Stimulated activated CD8-positive, alpha-beta memory T cell treated with anti-CD3 and anti-CD28 coated beads, Interleukin-4, amount 100 ng/mL, for 4 hours (primary cell): ENCODE measurements at places on chromosomes 5 and 9.

DNA sequence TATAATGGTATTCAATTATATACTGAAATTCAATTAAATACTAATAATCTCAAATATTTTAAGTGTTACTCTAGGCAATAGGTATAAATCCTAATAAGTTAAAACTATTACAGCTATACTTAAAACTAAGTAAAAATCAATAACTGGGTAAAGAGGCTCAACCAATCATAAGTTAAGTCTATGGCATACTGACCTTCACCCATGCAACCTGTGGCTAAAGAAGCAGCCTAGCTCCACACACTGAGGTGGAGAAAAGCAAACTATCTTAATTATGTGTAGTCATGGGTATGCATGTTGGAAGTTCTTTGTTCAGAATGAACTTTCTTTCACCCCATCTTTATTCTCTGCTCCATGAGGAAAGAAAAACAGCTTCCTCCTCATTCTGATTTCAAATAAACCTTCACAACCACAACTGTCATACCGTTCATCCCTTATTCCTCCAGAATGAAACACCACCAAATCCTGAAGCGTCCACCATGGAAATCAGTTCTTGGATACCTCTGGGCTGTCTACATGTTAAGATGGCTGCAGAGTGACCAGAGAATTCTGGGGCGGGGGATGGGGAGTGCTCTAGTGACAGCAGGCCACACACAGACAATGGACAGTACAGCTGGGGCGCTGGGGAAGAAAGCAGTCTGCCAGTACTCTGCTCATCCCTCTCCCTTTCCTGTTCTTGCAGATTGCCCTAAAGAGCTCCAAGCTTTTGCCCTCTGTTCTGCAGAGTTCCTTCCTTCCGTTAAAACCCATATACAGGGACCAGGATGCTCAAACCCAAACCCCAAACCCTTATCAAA is 62.3 kb downstream of the RIGI start:
- DNase-seq, result no peak

- no peak for DNase-seq
These were observed 3.7 kb upstream of the SVEP1 start for GRCh38 chr9:110583237-110583636.

- DNase-seq, result peak; percentile 42
These were observed at the start of gene REEP2 for GRCh38 chr5:138438724-138439476. REEP2 (plus strand) TSS chr5:138439057; CDS start chr5:138439209, 152 bp downstream.

- DNase-seq, result no peak
These were observed 9.9 kb downstream of the NR2F1 start for GRCh38 chr5:93592883-93593282.

GRCh38 chr9:95533996-95534680 is 17.4 kb upstream of the PTCH1 start:
- no peak for DNase-seq

- DNase-seq, result peak; percentile 4
These were observed 21.5 kb downstream of the PLPP7 start for GRCh38 chr9:131310833-131311554.

DNA sequence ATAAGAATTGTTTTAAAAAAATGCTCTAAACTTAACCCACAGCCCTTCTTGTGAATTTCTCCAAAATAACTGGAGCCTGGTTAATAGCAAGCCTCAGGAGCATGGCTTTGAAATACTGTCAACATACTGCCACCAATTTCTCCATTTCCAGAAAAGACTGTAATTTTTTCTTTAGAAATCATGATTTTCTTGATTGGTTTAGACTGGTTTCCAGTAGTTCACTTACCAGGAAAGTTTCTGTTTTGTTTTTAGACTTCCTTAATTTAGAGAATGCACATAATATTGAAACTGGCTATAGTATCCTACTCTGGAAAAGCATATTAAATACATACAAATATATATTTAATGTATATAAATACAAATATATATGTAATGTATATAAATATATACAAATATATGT is 4.5 kb upstream of the CD274 start:
- no peak for DNase-seq

GRCh38 chr9:77981332-77981731 is 50.3 kb downstream of the GNAQ start:
- no peak for DNase-seq

- DNase-seq, result no peak
These were observed 19.0 kb upstream of the LHFPL2 start for GRCh38 chr5:78667461-78668103.

DNA sequence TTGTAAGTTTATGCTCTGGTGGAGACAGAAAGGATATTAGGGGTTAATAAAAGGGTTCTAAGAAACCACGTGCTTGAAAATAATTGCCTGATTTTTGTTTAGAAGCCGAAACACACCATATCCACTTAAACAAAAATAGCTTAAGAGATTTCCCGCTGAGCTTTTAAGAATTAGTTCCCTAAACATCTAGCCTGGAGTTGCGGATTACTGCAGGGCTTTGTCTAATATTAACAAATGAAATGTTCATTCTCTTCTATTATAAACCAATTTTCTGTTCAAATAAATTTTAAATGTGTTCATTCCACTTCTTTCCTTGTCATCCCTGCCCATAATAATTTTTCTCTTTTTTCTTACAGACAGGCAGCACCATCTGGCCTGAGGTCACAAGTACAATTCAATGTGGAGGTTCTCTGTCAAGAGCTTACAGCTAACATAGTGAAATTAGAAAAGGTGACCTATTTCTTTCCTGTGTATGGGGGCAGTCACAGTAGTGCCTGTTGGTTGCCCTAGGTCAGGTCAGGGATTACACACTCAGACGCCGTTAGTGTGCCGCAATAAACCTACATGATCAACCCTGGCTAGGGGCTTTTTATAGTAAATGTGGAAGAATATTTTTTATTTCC is 65.3 kb downstream of the GRAMD2B start:
- DNase-seq, result no peak

GRCh38 chr5:62327138-62328053 is 21.4 kb downstream of the KIF2A start:
- DNase-seq, result no peak

DNA sequence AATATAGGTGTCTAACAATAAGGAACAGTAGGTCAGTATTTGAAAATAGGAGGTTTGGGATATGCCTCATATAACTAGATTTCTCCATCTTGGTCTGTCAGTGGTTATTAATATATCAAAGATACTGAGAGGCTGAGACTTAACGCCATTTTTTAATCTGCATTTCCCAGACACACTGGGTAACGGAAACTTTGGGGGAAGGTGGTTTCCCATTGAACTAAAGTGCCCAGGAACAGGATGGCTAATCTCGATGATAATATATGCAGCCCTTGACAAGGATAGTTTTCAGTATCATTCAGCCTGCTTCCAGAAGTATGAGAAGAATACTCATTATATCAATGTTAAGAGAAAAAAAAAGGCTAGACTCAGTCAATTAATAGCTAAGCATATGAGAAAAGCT is 30.7 kb downstream of the EFNA5 start:
- DNase-seq, result no peak

DNA sequence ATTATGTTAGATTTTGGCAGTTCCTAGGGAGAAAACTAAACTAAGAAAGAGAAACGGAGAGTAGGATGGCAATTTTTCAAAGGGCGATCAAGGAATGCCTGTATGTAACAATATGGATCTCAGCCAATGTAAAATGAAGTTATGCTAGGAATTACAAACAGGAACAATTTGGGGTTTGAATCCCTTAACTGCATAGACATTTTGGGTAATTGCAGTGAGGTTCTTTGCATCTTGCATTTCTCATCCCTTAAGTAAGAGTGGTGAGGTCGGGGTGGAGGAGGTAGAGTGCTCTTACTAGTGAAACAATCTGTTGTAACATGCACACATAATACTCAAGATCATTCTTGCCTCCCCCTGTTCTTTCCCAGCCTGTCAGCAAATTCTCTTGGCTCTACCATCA is 137.6 kb downstream of the NPR3 start:
- DNase-seq, result no peak

GRCh38 chr9:38315085-38315595 is 77.4 kb upstream of the ALDH1B1 start:
- DNase-seq, result no peak

GRCh38 chr9:121699571-121700164 is 48.2 kb downstream of the DAB2IP start:
- DNase-seq, result no peak

GRCh38 chr9:117300371-117301110 is 114.3 kb downstream of the ASTN2 start:
- no peak for DNase-seq

- DNase-seq, result no peak
These were observed 31.0 kb upstream of the NFIB start for GRCh38 chr9:14344941-14345353.

- no peak for DNase-seq
These were observed 5.4 kb upstream of the HEMGN start for GRCh38 chr9:97943308-97943855.

- DNase-seq, result no peak
These were observed 419.3 kb upstream of the MEF2C start for GRCh38 chr5:89302102-89302891.

GRCh38 chr5:127994087-127994660 is 89.4 kb upstream of the SLC12A2 start:
- DNase-seq, result no peak

DNA sequence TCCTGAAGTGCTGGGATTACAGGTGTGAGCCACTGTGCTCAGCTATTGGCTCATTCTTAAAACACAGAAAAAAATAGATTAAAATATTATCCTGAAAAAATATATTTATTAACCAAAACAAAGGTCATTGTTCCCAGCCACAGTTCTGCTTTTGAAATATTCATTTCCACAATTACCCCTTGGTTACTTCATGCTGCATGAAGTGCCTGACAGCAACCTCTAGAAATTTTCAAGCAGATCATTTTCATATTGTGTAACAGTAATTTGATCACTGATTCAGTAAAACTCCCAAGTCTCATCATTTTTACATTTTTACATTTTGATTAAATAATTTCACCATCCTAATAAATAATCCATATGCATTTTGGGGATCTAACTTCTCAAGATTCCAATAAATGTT is 18.8 kb upstream of the GNAQ start:
- DNase-seq, result no peak

GRCh38 chr9:68950689-68951088 is 63.2 kb downstream of the PRKACG start:
- DNase-seq, result no peak

GRCh38 chr5:178289438-178289837 is 56.8 kb upstream of the PHYKPL start:
- no peak for DNase-seq

- DNase-seq, result no peak
These were observed 31.2 kb downstream of the SEMA4D start for GRCh38 chr9:89466451-89467277.

DNA sequence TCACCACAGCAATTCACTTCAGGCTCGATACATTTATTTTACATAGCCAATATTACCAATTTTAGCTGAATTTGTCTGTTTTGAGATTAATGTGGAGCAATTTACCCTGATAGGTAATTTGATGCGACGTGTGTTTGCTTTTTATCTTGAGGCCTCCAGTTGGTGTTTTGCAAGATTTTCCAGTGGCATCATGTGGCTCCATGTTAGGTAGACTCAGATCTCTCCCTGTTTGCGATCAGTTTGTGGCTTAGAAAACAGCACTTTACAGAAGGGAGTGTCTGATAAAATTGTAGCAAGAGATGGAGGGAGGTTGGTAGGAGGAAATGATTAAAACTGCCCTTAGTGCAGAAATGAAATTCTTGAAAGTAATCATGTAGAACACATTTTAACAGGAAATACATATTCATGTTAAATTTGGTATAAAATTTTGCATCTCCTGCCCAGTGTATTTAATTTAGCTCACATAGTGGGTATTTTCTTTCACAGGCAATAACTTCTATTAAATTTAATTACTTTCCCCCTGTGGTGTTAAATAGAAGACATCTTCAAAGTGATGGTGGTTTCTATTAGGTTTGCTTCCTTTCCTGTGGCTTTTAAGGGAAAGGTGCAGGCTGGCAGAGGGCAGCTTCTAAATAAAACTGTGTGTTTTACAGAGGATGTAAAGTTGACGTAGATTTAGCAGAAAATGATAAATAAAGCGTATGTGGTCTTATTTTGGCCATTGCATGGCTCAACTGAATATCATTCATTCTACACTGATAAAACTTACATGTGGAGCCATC is 135.8 kb downstream of the KDM4C start:
- DNase-seq, result no peak

DNA sequence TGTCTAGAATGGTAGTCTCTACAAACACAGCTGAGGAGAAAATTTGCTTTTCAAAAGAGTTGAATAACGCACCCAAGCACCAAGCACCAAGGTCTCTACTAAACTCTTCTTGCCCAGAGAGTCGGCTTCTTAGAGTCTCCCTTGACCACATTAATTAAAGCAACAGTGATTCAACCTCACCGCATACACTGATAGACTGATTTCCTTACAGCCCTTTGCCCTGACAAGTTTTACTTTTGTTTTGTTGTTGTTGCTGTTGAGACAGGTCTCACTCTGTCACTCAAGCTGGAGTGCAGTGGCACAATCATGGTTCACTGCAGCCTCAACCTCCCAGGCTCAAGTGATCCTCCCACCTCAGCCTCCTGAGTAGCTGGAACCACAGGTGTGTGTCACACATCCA is 1035.7 kb upstream of the DMAC1 start:
- no peak for DNase-seq

DNA sequence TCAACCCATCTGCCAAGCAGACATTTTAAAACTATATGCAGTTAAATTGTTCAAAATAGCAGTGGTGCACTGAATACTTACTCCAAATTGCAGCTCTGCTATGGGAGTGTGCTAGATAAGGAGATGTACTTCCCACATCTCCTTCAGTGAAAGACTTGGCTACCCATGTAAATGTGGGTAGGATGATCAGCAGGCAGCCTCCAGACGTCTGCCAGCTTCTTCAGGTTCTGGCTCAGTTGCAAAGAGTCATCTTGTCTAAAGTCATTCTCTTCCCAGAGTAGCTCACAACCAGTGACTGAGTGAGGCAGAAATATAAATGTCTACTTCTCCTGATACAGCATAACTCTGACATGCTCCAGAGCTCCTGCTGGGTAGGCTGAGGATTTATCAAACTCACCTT is 1050.0 kb upstream of the CDH10 start:
- DNase-seq, result no peak
